ENCODE measurements at places on chromosomes 11 and 22. TPM values are rescaled to one million over a fixed set of nuclear protein-coding genes. Genes with fewer than 3 reads are reported as not detected.

GRCh38 chr11:65378928-65379638 is 3.4 kb downstream of the SLC25A45 start:
- no peak for DNase-seq

- no peak for DNase-seq
These were observed 10.7 kb downstream of the PRG3 start for GRCh38 chr11:57370251-57370650.

ANO5 gene
- total RNA-seq: 5.8 TPM

NRGN gene
- not detected for total RNA-seq

PLXNB2 gene
- total RNA-seq: 96.6 TPM

DNA sequence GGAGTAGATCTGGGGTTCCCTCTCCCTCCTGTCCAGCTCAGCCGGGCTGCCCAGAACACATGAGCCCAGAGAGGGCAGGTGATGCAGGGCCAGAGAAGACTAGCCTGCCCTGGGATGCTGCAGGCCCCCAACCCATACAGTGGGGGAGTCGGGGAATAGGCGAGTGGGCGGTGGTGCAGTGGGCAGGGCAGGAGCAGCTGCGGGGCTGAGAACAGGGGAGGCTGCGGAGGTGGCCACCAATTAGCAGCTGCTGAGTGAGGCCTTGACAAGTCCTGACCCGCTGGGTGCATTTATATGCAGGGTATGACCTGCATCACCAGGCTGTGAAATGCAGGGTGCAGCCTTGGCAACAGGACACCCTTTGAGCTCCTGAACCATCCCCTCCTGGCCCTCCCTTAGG is 43.1 kb downstream of the NFAM1 start:
- DNase-seq: no peak

DNA sequence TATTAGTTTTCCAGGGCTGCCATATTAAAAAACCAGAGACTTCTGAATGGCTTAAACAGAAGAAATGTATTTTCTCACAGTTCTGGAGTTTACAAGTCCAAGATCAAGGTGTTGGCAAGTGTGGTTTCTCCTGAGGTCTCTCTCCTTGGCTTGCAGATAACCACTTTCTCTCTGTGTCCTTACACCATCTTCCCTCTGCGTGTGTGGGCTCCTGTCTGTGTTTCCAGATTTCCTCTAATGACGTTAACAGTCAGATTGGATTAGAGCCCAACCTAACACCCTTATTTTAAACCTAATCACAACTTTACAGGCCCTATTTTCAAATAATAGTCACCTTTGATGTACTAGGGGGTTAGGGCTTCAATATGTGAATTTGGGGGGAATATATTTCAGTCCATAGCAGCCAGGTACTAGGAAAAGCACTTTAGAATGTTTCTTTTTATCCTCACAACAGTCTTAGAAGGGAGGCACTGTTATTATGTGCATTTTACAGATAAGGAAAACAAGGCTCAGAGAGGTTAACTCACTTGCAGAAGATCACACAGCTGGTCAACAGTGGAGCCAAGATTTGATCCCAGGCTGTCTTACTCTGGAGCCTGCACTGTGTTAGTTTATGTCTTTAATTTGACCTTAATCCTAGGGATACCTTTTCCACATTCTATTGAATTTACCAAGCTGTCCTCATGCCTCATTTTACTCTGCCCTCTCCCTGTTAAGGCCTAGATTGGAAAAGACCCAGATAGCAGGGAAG is 116.4 kb upstream of the CRYBB3 start:
- no peak for DNase-seq

HEPHL1 gene
- not detected for total RNA-seq

ACCS gene
- total RNA-seq: 49.4 TPM

GRCh38 chr22:20244691-20245576 is 23.2 kb downstream of the RTN4R start:
- no peak for DNase-seq

GRCh38 chr11:1514336-1515061 is 27.9 kb upstream of the MOB2 start:
- DNase-seq: peak; percentile 61

DNA sequence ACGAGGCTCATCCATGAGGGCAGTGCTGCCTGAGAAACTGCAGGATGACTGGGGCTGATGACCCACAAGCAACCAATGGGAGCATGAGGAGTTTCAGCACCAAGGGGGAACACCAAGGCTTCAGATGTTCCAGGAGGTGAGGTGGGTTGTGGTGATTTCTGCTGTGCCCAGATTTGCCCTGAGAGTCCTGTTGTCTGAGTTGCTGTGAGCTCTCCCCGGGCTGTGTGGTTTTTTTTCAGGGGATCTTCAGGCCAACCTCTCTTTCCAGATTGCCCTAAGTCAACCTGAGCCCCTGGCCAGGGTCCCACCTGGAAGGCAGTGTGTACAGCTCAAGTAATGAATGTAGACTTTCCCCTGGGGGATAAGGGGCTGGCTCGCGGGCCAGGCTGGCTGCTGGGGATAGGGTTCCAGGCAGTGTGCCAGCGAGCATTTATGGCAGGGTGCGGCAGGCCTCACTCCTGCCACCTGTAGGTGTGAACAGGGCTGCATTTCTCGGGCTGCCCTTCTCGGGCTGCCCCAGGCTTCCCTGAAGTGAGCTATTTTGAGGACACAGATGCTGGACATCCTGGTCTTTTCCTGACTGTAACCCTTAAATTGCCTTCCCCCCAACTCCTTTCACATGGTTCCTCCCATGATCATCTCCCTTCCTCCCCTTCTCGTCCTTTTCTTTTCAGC is 9.8 kb downstream of the SLC22A6 start:
- DNase-seq: no peak

DNA sequence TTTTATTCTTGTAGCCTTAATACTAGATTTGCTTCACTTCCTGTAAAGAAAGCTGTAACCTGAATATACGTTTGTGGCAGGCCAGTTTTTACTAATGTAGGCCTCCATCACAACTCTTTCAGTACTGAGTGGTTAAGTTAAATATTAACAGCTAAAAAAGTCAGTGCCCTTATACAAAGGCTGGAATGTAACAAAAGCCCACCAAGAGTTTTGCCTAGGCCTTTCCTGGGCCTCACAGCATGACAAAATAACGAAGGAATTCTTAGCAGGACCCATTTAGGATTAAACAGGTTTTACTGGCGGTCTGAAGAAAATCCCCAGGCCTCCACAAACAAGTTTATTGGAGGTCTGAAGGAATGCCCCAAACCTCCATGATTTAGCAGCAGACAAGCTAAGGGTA is 43.7 kb downstream of the PIWIL3 start:
- DNase-seq: no peak

GRCh38 chr11:14317659-14318325 is 41.2 kb downstream of the RRAS2 start:
- no peak for DNase-seq

DNA sequence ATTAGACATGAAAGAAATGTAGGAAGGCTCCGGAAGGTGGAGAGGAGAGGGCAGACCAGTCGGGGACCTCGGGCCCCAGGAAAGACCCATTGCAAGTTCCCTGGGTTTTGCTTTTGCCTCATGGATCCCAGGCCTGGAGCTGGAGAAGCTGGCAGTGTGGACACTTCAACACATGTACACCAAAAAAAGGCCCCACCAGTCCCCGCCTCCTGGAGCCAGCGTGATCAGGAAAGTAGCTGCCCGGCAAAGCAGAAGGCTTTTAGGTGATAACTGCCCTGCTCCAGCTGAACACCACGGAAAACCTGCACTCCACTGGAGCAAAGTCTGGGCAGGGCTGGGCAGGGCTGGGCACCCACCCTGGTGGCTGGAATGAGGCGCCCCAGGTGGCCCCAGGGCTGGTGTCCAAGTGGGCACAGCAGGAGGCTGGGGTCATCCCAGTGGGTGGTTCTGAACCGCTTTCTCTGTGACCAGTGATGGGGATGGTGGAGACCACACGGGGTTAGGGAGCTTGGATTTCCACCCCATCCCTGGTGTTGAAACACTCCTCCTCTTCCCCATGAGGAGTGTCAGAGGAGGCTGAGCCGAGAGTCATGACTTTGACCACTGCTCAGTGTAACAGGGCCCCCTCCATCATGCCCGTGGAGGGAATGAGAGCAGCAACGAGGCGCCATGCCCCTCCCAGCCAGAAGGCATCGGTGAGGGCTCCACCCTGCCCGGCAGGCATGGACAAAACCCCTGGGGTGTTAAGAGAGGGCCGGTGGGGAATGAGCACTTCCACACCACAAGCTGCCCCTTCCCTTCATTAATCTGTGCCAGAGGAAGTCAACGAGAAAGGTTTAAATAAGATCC is 16.9 kb upstream of the MUC5AC start:
- DNase-seq: no peak

GPR83 gene
- total RNA-seq: 0.21 TPM

DNA sequence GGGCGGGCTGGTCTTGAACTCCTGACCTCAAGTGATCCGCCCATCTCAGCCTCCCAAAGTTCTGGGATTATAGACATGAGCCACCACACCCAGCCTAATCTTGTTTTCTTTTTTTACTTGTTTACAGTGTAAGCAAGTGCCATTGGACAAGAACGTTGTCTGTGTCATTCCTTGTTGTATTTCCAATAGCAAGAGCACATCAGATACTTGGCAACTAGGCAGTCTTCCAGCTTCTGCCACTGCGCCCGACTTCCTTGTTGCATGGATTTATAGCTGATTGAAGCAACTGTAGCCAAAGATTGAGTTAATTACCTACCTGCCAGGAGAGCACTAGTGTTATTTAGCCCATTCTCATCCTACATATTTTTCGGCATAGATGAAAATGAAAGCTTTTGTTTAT is 3.1 kb upstream of the SGSM3 start:
- DNase-seq: no peak

DNA sequence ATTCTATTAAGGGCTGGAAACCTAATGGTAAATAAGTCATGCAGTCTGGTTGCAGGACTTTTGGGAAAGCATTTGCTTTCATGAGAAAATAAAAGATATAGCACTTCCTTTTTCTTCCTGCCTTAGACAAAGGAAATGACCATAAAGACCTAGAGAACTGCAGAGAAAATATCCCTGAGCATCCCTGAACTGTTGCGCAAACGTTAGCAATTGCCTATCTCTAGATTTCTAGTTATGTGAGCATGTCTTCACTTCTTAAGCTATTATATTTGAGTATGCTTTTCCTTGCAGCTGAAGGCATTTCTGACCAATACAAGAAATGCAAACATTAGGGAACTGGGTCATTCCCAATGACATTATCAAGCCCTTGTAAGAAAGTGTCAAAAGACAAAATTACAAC is 110.6 kb downstream of the KIF18A start:
- DNase-seq: no peak

GRCh38 chr11:104624021-104624420 is 274.2 kb downstream of the CASP12 start:
- DNase-seq: no peak

- DNase-seq: no peak
These were observed 94.9 kb downstream of the MORC2 start for GRCh38 chr22:30873661-30874060.

DNA sequence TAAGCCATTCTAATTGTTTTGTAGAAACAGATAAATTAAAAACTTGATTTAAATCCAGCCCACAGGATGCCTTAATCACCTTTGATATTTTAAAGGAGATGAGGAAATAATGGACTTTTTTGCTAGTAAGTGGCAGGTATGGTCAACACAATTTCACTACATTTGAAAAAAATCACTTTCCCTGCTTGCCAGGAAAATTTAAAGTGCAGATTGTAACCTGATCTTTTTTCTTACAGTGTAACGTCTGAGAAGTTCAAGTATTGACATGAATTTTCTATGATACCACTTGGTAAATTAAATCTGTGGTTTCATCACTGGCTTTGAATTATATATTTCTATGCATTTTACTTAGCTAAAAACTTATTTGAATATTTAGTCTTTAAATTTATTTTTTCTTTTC is 65.3 kb downstream of the ARHGEF12 start:
- DNase-seq: no peak

Data from uterus (tissue), 4 donors.